PC-9 (cell line): ENCODE measurements at places on chromosomes 7 and 10. TPM values are rescaled to one million over a fixed set of nuclear protein-coding genes. Genes with fewer than 3 reads are reported as not detected.

Gene ITIH2
- not detected in 2 replicates for total RNA-seq

- no peak for DNase-seq
Measured at GRCh38 chr10:36354633-36355032, 712.5 kb upstream of the FZD8 start.

GRCh38 chr10:30789806-30790205 lies 160.3 kb upstream of the LYZL2 start:
- DNase-seq, result no peak

GRCh38 chr10:123150271-123150985 lies 2.5 kb downstream of the HMX2 start:
- DNase-seq, result no peak

- no peak for DNase-seq
Measured at GRCh38 chr7:144820552-144820951, 15.3 kb downstream of the TPK1 start.
